ENCODE measurements at places on chromosomes 2 and 18. TPM values are rescaled to one million over a fixed set of nuclear protein-coding genes. Genes with fewer than 3 reads are reported as not detected.

The MYO5B gene
- 46.2 TPM for total RNA-seq

The ABCG5 gene
- total RNA-seq: not detected

The ACADL gene
- 9.0 TPM for total RNA-seq

The QPCT gene
- total RNA-seq: 23.6 TPM

The ERMN gene
- 0.70 TPM for total RNA-seq

The HOXD10 gene
- 4.4 TPM for total RNA-seq

GRCh38 chr2:241542278-241542605 lies 16.3 kb upstream of the BOK start:
- DNase-seq: no peak

GRCh38 chr18:13390711-13391110 lies 172.2 kb downstream of the LDLRAD4 start:
- no peak for DNase-seq

- no peak for DNase-seq
These were observed 266.2 kb downstream of the FIGN start for GRCh38 chr2:163469561-163469962.

GRCh38 chr2:42169874-42170521 lies 845 bp downstream of the EML4 start:
- no peak for DNase-seq

GRCh38 chr2:226514895-226515294 lies 284.7 kb downstream of the IRS1 start:
- DNase-seq: no peak

DNA sequence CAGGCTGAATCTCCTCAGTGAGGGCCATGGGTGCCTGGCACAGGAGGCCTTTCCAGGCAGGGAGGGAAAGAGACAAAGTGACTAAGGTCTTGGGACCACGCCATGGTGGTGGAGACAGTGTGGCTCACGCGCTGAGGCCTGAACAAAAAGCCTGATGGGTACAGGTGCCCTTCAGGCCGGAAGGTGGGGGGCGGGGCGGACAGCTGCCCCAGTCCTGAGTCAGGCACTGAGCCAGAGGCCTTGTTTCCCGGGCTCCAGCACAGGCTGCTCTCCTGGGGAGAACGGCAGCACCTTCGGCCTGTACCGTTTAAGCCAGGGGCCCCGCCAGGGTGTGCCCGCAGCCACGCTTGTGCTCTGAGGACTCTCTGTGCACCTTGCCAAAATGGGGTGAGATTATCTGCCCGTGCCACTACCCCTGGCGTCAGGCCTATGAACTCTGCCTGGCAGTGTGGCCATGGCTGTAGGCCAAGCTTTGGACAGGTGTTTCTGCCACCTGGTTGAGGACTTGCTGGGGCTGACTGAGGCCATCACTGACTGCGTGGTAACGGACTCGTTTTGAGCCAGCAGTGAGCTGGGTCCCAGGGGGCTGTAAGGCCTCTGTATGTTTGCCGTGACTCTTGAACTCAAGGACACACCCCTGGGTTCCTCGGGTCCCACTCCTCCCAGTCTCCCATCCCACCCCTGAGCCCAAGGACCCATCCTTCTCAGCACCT lies 31.7 kb upstream of the DNMT3A start:
- no peak for DNase-seq

DNA sequence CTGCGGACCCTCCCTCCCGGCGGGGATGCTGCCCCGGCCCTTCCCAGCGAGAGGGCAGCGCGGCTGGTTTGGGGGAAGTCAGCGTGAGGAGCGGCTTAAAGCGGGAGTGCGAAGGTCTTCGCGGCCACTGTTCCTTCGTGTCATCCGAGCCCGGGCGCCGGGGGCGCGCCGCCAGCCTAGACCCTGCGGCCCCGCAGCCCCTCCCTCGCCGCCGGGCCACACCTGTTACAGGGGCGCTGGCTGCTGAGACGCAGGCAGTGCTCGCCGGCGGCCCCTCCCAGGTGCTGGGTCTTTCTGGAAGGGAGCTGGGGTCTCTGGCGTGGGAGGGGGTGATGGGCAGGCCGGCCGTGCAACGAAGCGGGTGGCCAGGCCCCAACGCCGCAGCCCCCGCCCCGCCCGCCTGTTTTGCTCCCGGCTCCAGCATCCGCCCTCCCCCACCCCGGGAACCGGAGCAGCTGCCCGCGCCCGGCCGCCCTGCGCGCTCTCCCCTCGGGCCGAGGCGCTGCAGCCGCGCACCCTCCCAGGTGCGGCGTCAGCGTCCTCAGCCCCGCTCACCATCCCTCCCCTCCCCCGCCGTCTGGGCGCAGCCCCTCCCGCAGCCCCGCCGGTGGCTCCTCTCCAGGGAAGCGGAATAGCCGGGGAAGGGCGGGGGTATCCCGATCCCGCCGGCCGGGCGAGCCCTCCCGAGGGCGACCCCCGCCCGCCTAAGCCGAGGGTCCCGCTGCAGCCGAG lies 727 bp downstream of the KIF1A start:
- peak; percentile 37 for DNase-seq

GRCh38 chr2:174593574-174594203 lies 3.9 kb downstream of the WIPF1 start:
- no peak for DNase-seq

- no peak for DNase-seq
These were observed 2.3 kb upstream of the TMEM37 start for GRCh38 chr2:119429225-119429981.

DNA sequence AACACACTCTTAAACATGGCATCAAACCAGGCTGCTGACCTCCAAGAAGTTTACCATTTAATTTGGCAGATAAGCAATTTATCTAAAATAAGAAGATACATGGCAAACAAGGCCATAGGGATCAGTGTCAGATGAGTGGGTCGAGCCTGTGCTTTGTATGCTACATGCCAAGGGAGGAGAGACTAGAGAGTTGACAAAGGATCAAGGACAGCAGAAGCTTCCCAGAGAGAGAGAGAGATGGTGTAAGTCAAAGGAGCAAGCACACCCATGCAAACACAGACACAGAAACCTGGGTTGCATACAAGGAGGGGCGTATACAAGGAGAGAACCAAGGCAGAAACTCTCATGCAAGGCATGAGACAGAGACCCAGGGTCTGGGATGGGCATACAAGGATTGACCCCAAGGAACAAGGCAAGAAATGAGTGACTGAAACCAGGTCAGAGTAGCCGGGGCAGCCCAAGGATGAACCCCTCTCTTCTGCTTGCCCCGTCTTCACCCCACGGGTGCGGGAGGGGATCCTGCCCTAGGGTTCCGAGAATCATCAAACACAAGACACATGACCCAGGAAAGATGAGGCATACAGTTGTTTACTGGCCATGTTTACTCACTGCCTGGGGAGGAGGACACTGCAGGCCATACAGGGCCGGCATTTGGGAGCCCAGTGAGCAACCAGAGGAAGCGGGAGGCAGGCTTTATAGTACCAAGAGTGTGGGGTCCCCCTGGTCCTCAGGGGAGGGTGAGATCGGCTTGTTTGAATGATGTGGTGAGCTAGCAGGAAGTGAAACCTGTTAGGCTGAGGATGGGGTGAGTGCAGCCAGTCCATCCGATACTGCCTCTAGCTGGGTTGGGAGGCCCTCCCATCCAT lies 529.2 kb upstream of the ID2 start:
- DNase-seq: no peak

DNA sequence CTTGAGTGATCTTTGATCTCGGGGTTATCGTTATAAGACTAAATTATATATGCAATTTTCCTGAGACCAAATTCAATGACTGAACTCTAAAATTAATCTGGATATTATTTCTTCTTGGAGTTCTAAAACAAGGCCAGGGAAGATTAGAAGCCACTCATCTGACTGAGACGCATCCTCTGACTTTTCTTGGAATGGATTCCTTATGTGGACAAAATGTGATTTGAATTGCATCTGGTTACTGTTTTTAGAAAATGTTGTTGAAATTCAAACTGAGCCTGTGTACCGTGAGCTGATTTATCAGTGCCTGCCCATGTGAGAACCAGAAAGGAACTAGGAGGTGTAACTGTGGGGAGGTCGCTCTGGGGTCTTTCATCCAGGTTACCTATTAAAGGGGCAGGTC lies 330.8 kb downstream of the OSR1 start:
- DNase-seq: no peak

GRCh38 chr2:39949131-39949530 lies 170.1 kb upstream of the THUMPD2 start:
- no peak for DNase-seq
